T-helper 17 cell (primary cell): ENCODE measurements at places on chromosomes 12 and 14.

DNA sequence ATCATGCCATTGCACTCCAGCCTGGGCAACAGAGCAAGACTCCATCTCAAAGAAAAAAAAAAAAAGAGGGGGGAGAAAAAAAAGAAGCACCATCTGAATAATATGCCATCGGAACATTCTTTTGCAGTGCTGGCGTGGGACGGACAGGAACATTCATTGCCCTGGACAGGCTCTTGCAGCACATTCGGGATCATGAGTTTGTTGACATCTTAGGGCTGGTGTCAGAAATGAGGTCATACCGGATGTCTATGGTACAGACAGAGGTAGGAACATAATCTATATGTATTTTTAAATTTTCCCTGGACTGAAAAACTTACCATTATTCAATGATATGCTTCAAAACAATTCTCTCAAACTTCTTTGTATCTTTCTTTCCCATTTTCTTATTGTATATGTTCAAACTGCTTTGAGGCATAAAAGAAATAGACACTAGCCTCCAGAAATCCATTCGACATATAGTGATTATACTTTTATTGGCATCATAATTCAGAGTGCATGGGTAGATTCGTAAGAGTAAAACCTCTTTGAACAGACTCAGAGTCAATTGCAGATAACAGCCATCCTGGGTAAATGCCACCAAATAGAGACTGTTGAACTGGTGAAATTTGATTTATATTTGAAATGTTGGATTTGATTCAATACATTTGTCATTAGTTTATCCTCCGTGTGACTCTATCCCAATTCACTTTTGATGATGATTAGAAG lies 199.7 kb downstream of the EPS8 start:
- DNase-seq, result no peak

GRCh38 chr14:62213516-62213915 lies 451.3 kb downstream of the SNAPC1 start:
- no peak for DNase-seq

GRCh38 chr14:102622262-102622885 lies 29.9 kb downstream of the RCOR1 start:
- no peak for DNase-seq

DNA sequence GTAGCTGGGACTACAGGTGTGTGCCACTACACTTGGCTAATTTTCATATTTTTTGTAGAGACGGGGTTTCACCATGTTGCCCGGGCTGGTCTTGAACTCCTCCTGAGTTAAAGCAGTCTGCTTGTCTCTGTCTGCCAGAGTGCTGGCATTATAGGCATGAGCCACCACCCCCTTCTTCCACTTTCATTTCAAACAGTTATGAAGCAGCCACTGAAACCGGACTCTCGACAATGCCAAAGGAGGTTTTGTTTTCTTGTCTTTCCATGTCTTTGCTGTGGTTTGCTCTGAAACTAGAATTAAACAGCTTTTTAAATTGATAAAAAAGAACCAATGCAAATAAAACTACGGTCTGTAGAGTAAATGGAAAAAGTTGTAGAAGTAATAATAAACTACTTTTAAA lies 30.4 kb downstream of the RAP1B start:
- DNase-seq, result no peak

DNA sequence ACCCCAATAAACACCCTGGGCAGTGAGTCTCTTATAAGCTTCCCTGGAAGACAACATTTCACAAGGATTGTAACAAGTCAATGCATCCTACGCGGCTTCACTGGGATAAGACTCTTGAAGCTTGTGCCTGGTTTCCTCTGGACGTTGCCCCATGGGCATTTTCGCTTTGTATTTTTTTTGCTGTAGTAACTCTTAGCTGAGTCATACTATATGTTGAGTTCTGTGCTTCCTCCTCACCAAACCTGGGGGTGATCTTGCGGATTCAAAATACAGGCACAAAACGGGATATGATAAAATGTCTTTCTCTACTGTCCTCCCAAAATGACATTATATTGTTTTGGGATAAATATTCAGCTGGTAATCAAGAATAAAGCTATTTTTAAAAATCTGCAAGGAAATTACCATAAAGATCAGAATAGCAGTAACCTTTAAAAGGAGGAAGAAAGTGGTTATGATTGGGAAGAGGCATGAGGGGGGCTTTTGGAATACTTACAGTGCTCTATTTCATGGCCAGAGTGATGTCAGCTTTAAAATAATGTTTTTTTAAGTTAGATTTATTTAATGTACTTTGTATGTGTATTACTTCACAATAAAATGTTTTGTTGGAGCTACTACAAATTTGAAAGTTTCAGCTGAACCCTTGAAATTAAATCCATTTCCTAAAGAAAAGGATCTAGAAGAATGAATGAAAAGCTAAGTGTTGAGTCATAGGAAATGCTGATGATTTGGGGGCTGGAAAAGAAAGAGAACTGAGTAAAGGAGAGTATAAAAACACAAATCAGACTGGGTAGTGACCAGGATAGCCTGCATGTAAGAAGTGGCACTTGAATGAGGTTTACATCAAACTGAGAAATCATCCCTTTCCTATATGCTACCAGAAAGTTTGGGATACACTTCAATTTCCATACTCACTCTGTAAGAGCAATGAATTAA lies 14.7 kb downstream of the BTBD7 start:
- no peak for DNase-seq

GRCh38 chr14:58703161-58703506 lies 65.4 kb downstream of the DACT1 start:
- DNase-seq, result no peak

- no peak for DNase-seq
These were observed 131.5 kb downstream of the GPR135 start for GRCh38 chr14:59333668-59334067.

GRCh38 chr12:94831081-94831751 lies 172.3 kb downstream of the NDUFA12 start:
- no peak for DNase-seq

DNA sequence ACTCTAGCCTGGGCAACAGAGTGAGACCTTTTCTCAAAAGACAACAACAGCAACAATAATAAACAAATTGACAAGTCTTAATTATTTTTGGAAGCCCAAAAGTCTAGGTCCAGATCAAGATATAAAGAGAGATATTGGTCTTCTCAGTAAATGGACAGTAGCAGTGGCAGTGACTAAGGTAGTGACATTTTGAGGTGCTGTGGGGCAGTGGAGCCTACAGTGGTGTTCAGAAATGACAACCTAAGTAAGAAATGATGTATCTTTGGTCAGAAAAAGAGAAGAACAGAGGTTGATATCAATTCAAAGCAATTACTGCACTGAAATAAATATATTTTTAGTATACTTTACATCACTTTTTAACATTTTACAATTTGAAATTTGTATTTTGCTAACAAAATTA lies 20.7 kb downstream of the METTL25 start:
- no peak for DNase-seq

GRCh38 chr12:124519746-124520145 lies 47.7 kb downstream of the NCOR2 start:
- DNase-seq, result no peak

DNA sequence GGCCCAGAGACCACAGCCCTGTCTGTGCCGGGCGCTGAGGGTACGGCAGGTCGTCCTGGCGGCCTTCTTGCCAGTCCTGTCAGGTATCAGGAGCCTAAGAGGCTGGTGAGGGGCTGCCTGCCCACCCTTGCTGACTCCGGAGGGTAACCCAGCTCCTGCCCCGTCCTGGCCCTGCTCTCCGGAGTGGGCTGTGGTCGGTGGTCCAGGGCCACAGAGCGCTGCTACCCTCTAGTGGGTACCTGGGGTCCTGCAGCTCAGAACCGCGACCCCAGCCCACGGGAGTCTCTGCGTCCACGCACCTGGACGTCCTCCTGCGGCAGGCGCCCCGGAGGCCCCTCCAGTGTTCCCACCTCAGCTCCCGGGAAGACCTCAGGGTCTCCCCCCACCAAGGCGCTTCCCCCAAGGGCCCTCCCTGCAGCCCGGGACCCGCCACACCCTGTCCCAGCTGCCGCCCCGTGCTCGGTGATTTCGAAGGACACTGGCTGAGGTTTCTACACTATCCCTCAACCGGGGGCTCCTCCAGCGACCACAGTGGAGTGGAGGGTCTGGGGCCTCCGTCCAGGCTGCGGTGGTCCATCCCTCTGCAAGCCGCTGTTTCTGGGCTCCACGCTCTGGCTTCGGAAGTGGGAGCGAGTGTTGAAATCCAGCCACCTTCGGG lies 75.9 kb upstream of the FBRSL1 start:
- no peak for DNase-seq

DNA sequence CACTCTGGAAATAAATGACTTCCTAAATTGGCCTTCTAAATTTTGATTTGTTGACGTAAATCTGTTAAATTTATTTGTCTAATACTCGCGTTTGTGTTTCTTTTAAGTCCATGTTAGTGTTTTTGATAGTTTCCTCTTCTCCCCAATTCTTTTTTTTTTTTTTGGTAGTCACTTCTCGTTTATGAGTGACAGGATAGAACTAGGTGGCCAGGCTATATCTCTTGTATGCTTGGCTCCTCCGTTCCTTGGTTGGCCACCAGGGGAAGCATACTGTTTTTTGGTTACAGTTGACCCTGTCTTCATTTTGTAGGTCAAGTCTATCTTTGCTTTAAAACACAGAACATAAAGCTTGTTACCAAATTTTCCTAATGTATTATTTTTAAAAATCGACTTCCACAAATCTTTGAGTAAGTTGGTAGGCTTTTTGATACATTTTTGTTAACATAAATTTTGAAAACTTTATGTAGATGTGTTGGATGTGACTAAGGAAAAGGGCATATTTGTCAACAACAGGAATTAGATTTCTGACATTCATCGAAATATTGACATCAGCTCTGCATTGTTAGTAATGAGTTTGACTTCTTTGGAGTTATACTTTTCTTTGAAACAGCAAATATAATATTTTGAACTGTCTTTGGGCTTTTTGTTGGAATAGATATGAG lies 2.2 kb downstream of the RCOR1 start:
- DNase-seq, result peak; percentile 42

- no peak for DNase-seq
These were observed 63.2 kb upstream of the TMX1 start for GRCh38 chr14:51176839-51177238.

GRCh38 chr14:31967669-31967975 lies 109.5 kb upstream of the ARHGAP5 start:
- no peak for DNase-seq

- DNase-seq, result no peak
These were observed 26.4 kb upstream of the ZFP36L1 start for GRCh38 chr14:68819260-68819691.

DNA sequence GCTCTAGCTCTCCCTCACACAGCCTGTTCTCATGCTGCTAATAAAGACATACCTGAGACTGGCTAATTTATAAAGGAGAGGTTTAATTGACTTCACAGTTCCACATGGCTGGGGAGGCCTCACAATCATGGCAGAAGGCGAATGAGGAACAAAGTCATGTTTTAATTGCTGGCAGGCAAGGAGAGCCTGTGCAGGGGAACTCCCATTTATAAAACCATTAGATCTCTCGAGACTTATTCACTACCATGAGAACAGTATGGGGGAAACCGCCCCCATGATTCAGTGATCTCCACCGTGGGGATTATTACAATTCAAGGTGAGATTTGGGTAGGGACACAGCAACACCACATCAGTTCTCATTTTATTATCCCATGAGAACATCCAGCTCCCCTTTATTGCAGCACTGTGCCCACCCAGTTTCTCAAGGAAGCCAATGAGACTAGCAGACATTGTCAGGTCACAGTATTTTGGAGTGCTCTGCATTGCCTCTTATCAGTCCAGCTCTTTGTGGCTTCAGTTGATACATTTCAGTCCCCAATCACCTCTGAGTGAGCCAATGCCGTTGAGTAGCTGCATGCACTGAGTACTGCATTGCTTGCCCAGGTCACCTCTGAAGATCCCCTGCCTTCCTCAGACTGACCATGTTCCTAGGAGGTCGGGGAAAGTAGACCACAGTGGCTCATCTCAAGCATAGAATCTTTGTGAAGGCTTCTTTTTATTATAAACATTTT lies 131.2 kb downstream of the CRADD start:
- DNase-seq, result no peak

- DNase-seq, result no peak
These were observed 48.4 kb downstream of the CSRP2 start for GRCh38 chr12:76830436-76830835.

- DNase-seq, result no peak
These were observed 8.9 kb downstream of the ISCA2 start for GRCh38 chr14:74502236-74503019.

DNA sequence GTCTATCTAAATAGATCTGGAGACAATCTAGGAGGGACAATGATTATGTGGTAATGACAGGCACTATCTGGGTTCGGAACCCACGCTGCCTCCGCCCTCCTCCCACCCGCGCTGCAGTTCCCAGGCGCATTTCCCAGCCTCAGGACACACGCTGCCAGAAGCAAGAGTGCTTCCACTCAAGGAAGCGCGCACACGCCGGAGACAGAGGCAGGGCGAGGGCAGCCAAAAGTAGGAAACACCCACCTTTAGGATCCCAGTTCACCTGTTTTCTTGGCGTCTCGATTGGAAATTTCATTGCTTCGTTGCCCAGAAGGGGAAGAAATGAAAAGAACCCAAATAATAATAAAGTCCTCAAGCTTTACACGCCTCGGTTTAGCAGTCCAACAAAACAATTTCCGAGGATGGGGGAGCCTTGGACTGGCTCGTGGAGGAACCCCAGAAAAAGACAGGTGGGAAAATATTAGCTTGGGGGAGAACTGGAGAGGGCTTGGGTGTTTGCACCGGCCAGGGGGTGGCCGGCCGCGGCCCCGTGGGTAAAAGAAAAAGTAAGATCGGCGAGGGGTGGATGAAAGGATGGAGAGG lies 474 bp downstream of the KCNK10 start:
- DNase-seq, result no peak
